ENCODE measurements at places on chromosomes 16 and 17. TPM values are rescaled to one million over a fixed set of nuclear protein-coding genes. Genes with fewer than 3 reads are reported as not detected.

CCL4 gene
- 6.7 TPM for total RNA-seq

TMED6 gene
- total RNA-seq, result 1.4 TPM

GRCh38 chr17:75124041-75124818, 7.3 kb downstream of the NT5C start:
- no peak overlapping the region for H3K4me3 ChIP-seq
- no peak for DNase-seq
- H3K36me3 ChIP-seq, result peaks cover 32% of the 10 kb centered on the region
- no peaks in the 10 kb centered on the region for H3K27me3 ChIP-seq

GRCh38 chr16:29986931-29987330, 8.5 kb downstream of the HIRIP3 start:
- no peak overlapping the region for H3K4me3 ChIP-seq
- DNase-seq, result no peak
- no peaks in the 10 kb centered on the region for H3K4me1 ChIP-seq
- H3K27ac ChIP-seq, result no peak overlapping the region

- DNase-seq, result no peak
- no peaks in the 10 kb centered on the region for H3K27me3 ChIP-seq
- H3K36me3 ChIP-seq, result peaks cover 54% of the 10 kb centered on the region
- no peak overlapping the region for H3K4me3 ChIP-seq
- peak overlapping the region; percentile 59 for H3K27ac ChIP-seq
Observed at GRCh38 chr17:42131981-42132432, 9.4 kb downstream of the HSPB9 start.

GRCh38 chr16:86157616-86158247, 258.8 kb downstream of the IRF8 start:
- DNase-seq, result no peak
- H3K27me3 ChIP-seq, result peaks cover 5% of the 10 kb centered on the region
- peaks cover 4% of the 10 kb centered on the region for H3K4me1 ChIP-seq
- peaks cover 4% of the 10 kb centered on the region for H3K36me3 ChIP-seq
- no peak overlapping the region for H3K4me3 ChIP-seq
- no peak overlapping the region for H3K27ac ChIP-seq
